ENCODE measurements at places on chromosomes 2 and 18.

GRCh38 chr18:56119681-56120080, 518.7 kb downstream of the TXNL1 start:
- no peak overlapping the region for H3K27ac ChIP-seq
- no peaks in the 10 kb centered on the region for H3K36me3 ChIP-seq
- no peak overlapping the region for H3K4me3 ChIP-seq
- peaks cover 4% of the 10 kb centered on the region for H3K4me1 ChIP-seq
- no peaks in the 10 kb centered on the region for H3K27me3 ChIP-seq
- DNase-seq, result no peak

GRCh38 chr2:240255165-240255491, 114.7 kb upstream of the OTOS start:
- no peak overlapping the region for H3K27ac ChIP-seq
- H3K27me3 ChIP-seq, result no peaks in the 10 kb centered on the region
- no peak for DNase-seq
- H3K4me1 ChIP-seq, result no peaks in the 10 kb centered on the region
- H3K36me3 ChIP-seq, result no peaks in the 10 kb centered on the region

GRCh38 chr2:215430528-215431187, 5.2 kb downstream of the FN1 start:
- H3K27me3 ChIP-seq, result no peaks in the 10 kb centered on the region
- peaks cover 4% of the 10 kb centered on the region for H3K4me1 ChIP-seq
- no peak overlapping the region for H3K4me3 ChIP-seq
- DNase-seq, result peak; percentile 33

DNA sequence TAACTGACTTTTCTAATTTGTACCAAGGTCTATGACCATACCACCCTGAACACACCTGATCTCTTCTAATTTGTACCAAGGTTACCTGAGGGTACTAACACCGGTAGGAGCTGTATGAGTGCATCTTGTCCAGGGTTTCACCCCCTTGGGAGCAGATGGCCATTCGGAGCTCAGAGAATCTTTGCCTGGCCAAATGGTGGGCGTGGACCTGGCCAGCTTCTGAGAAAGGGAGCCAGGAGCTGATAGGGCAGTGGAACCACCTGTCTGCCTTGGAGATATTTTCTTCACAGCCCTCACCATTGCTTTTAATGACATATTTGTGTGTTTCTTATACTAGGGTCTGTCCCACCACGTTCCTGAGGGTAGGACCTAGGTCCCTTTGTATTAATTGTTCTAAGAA, 188.9 kb downstream of the LDLRAD4 start:
- H3K36me3 ChIP-seq, result no peaks in the 10 kb centered on the region
- H3K4me1 ChIP-seq, result no peaks in the 10 kb centered on the region
- no peak for DNase-seq
- no peak overlapping the region for H3K4me3 ChIP-seq
- no peak overlapping the region for H3K27ac ChIP-seq
- no peaks in the 10 kb centered on the region for H3K27me3 ChIP-seq

GRCh38 chr2:163735685-163736432, at the start of gene FIGN:
TSS of gene FIGN (minus strand) at chr2:163736008. CDS start at chr2:163734927, 1,081 bp downstream.
- peak; percentile 92 for DNase-seq
- H3K27ac ChIP-seq, result peak within 1 kb of the TSS; percentile 100
- H3K4me1 ChIP-seq, result peaks cover 33% of the 10 kb centered on the region
- no peaks in the 10 kb centered on the region for H3K36me3 ChIP-seq
- H3K27me3 ChIP-seq, result no peaks in the 10 kb centered on the region
- peak within 1 kb of the TSS; percentile 98 for H3K4me3 ChIP-seq

DNA sequence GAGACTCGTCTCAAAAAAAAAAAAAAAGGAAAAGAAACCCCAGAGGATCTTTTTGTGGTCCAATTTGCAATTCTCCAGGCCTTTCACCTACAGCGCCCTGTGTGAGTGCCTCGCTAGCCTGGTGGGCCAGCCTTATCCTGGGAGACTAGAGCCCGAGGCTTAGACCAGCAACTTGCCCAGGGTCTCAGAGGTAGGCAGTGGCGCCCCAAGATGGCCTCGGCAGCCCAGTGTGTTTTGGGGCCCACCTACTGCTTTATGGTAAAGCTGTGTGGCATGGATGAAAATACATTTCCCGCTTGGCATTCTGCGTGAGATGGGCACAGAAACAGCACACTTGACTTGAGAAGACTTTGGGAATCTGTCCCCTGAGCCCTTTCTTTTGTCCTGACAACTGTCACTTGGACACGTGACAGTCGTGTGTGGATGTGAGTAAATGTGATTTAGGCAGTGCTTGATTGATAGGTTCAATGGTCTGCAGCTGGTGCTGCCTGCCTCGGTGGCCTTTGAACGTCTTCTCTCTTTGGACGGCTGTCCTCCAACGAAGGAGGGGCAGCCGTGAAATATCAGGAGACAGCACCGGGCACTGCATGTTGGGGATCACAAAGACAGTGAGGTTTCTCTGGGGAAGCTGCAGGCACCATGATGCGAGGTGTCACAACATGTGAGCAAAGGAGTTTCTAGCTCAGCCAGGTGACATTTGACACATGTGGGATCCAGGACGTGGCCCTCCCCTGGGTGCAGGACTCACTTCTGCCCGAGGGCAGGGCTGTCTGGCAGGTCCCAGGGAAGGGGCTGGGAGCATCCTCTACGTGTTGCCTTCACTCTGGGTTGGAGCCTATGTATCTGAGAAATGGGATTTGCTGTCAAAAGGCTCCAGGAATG, 209.5 kb upstream of the TWIST2 start:
- no peaks in the 10 kb centered on the region for H3K4me1 ChIP-seq
- H3K27me3 ChIP-seq, result no peaks in the 10 kb centered on the region
- no peak overlapping the region for H3K4me3 ChIP-seq

DNA sequence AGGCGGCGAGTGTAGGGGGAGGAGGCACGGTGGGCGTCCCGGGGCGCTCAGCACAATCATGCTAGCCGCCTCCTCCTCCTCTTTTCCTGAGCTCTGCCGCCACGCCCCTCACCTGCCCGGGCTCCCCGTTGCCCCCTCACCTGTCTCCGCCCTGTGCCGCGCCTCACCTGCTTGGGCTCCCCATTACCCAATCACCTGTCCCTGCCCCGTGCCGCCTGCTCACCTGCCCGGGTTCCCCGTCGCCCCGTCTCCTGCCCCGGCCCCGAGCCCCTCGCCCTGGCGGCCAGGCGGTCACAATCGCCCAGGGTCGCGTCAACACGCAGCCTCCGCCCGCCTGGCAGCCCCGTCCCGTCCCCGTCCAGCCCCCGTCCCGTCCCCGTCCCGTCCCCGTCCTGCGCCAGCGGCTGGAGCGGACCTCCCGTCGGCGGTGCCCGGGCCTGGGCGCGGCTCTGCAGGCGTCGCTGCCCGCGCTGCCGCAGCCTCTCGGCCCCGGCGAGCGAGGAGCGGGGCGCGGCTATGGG, at the start of gene DCDC2C:
Gene DCDC2C, plus strand, starts transcription at position 340 of the 521 bp plus-strand sequence. Its CDS starts 177 bp downstream, at position 517.
- DNase-seq, result no peak
- no peak within 1 kb of the TSS for H3K4me3 ChIP-seq
- no peak within 1 kb of the TSS for H3K27ac ChIP-seq
- H3K4me1 ChIP-seq, result no peaks in the 10 kb centered on the region
- H3K27me3 ChIP-seq, result peaks cover 58% of the 10 kb centered on the region
- H3K36me3 ChIP-seq, result no peaks in the 10 kb centered on the region

DNA sequence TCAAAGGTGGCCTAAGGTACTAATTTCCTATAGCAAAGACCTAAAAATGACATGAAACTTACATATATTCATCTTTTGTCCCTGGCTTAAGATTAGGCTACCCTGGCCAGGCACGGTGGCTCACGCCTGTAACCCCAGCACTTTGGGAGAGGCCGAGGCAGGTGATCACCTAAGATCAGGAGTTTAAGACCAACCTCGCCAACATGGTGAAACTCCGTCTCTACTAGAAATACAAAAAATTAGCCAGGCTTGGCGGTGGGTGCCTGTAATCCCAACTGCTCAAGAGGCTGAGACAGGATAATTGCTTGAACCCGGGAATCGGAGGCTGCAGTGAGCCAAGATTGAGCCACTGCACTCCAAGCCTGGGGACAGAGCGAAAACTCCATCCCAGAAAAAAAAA, 5.9 kb downstream of the SRSF7 start:
- no peaks in the 10 kb centered on the region for H3K27me3 ChIP-seq
- H3K36me3 ChIP-seq, result peaks cover 56% of the 10 kb centered on the region
- peak overlapping the region; percentile 11 for H3K27ac ChIP-seq
- peaks cover 41% of the 10 kb centered on the region for H3K4me1 ChIP-seq
- H3K4me3 ChIP-seq, result no peak overlapping the region
- DNase-seq, result no peak

DNA sequence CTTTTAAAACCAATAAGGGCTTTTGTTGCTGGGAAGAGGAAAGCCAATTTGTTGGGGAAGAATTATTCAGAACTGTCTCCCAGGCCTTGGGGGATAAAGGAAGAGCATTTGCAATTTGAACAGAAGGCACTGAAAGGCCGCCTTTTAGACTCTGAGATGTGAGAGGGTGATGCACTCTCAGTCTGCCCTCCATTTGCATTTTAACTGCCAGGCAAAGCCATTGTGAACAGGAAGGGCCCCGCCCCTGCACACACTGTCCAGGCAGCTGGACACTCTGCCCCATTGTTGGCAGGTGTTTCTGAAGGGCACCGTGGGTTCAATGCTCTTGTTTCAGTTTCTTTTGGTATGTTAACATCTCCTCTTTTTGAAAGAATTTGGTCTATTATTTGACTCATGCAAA, 169.5 kb upstream of the COPS8 start:
- no peaks in the 10 kb centered on the region for H3K4me1 ChIP-seq
- H3K27me3 ChIP-seq, result no peaks in the 10 kb centered on the region
- H3K4me3 ChIP-seq, result no peak overlapping the region
- no peaks in the 10 kb centered on the region for H3K36me3 ChIP-seq

DNA sequence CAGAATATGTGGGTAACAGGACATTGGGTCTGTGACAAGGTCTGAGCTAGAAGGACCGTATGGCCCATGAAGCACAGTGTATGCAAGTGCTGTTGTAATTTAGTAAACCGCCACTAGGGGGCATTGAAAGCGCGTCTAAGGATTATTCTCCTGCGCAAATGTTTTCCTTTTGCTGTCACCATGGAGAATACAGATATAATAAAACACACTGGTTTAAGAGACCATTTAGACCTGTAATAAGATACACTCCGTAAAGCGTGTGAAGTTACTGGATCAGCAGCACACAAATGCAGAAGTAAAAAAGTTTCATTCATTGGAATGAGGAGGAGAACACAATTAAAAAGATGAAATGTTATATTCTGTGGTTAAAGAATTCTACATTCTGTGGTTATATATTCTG, 272.4 kb downstream of the AGAP1 start:
- no peaks in the 10 kb centered on the region for H3K4me1 ChIP-seq
- peak; percentile 84 for DNase-seq
- no peaks in the 10 kb centered on the region for H3K27me3 ChIP-seq
- no peak overlapping the region for H3K4me3 ChIP-seq
- no peaks in the 10 kb centered on the region for H3K36me3 ChIP-seq

DNA sequence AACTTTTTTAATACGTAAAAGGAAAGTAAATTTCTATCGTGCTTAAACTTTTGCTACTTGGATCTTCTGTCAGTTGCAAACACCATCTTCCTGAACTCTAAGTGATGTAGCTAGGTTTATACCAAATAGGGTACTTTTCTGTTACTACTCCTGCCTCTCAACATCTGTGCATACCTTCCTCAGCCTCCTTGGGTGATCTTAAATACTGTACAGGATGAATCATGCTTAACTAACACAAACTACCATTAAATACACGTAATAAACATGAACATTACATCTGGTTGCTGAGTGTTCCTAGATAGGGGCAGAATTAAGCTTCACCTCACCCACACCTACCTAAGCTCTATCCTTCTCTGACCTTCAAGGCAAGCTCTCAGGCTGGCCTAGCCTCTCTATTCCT, 398.0 kb downstream of the TXNL1 start:
- no peak for DNase-seq
- H3K4me1 ChIP-seq, result peaks cover 10% of the 10 kb centered on the region
- H3K4me3 ChIP-seq, result no peak overlapping the region
- no peaks in the 10 kb centered on the region for H3K27me3 ChIP-seq
- H3K36me3 ChIP-seq, result no peaks in the 10 kb centered on the region

DNA sequence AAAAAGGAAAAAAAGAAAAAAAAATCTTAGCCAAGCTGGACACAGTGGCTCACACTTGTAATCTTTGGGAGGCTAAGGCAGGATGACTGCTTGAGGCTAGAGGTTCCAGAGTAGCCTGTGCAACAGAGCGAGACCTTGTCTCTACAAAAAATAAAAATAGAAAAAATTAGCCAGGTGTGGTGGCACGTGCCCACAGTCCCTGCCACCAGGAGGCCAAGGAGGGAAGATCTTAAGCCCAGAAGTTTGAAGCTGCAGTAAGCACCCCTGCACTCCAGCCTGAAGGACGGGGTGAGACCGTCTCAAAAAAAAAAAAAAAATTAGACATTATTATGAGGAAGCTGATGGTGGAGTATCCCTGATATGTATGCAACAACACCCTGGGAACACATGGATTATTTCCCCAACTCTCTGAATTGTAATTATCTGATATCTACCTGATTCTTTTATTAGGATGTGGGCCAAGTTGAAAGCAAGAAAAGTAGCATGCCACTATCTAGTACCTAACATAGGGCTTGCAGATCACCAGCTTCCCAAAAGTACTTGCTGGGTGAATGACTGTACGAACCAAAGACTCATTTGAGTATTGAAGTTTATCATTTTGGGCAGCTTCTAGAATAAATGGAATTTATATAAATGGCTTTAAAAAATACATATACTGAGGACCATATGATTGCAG, 140.9 kb downstream of the TCF4 start:
- no peak overlapping the region for H3K27ac ChIP-seq
- H3K36me3 ChIP-seq, result no peaks in the 10 kb centered on the region
- DNase-seq, result no peak
- H3K4me1 ChIP-seq, result no peaks in the 10 kb centered on the region

- H3K27me3 ChIP-seq, result no peaks in the 10 kb centered on the region
- H3K27ac ChIP-seq, result no peak overlapping the region
- no peak for DNase-seq
Observed at GRCh38 chr2:122029945-122030344, 274.5 kb downstream of the TSN start.

- no peaks in the 10 kb centered on the region for H3K27me3 ChIP-seq
- no peak overlapping the region for H3K27ac ChIP-seq
- H3K4me1 ChIP-seq, result no peaks in the 10 kb centered on the region
- DNase-seq, result no peak
Observed at GRCh38 chr2:54859416-54859815, 136.0 kb downstream of the EML6 start.

- no peak for DNase-seq
- no peaks in the 10 kb centered on the region for H3K4me1 ChIP-seq
- H3K4me3 ChIP-seq, result no peak overlapping the region
- no peaks in the 10 kb centered on the region for H3K36me3 ChIP-seq
- H3K27me3 ChIP-seq, result no peaks in the 10 kb centered on the region
- no peak overlapping the region for H3K27ac ChIP-seq
Observed at GRCh38 chr2:138036522-138036921, 72.2 kb downstream of the HNMT start.

GRCh38 chr2:80312282-80312839, 7.8 kb upstream of the LRRTM1 start:
- no peaks in the 10 kb centered on the region for H3K4me1 ChIP-seq
- H3K27ac ChIP-seq, result no peak overlapping the region
- H3K27me3 ChIP-seq, result no peaks in the 10 kb centered on the region
- DNase-seq, result no peak
- H3K36me3 ChIP-seq, result no peaks in the 10 kb centered on the region

GRCh38 chr2:164785457-164785856, 56.2 kb downstream of the COBLL1 start:
- no peak overlapping the region for H3K4me3 ChIP-seq
- H3K27me3 ChIP-seq, result peaks cover 35% of the 10 kb centered on the region
- no peak overlapping the region for H3K27ac ChIP-seq

All from cardiac muscle cell (in vitro differentiated cells and primary cell).